ENCODE measurements at places on chromosomes 1 and 21.

- no peak for DNase-seq
Measured at GRCh38 chr1:13699510-13699909, 478 bp upstream of the PRDM2 start.

DNA sequence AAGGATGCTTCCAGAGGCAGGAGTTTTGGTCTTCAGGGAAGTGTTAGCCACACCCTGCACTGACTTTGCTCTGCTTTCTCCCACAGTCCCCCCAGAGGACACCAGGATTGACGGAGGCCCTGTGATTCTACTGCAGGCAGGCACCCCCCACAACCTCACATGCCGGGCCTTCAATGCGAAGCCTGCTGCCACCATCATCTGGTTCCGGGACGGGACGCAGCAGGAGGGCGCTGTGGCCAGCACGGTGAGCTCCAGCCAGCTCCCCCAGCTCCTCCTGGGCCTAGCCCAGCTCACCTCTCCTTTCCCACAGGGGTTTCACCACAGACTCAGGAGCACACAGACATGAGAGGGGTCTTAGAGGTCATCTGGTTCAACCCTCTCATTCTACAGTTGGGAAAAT is 90.9 kb downstream of the KIRREL1 start:
- no peak for DNase-seq

DNA sequence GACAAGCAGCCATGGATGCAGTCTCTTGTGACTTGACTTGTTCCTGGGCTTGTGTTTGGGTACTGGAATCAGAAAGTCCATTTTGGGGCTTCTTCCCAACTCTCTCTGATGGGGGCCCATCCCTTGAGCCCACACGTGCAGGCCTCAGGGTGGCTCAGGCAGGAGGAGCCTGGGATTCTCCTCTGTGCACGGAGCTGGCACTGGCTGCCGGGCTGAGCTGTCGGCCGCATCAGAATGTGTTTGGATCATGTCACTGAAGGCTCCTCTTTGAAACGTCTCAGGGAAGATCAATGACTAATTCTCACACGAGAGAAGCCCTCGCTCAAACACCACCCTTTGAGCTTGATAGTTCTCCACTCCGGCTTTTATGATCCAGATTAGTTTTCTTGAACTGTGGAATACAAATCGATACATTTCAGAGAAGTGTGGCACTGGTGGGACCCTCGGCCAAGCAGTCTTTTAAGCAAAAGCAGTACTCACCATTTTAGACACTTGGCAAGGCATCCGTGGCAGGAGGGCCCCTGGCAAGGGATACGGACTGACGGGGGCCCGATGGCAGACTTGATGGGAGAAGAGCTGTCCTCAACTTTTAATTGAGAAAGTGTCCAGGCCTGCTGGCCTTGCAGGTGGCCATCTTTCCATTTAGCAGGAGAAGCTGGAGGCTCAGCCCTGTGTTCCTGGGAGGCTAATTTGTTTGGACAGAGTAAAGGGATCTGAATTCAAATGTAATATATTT is 220.7 kb upstream of the C1orf174 start:
- DNase-seq, result no peak

- DNase-seq, result no peak
Measured at GRCh38 chr21:16079830-16080229, 350.0 kb downstream of the USP25 start.

- DNase-seq, result no peak
Measured at GRCh38 chr1:15947382-15948090, 28.4 kb downstream of the ZBTB17 start.

DNA sequence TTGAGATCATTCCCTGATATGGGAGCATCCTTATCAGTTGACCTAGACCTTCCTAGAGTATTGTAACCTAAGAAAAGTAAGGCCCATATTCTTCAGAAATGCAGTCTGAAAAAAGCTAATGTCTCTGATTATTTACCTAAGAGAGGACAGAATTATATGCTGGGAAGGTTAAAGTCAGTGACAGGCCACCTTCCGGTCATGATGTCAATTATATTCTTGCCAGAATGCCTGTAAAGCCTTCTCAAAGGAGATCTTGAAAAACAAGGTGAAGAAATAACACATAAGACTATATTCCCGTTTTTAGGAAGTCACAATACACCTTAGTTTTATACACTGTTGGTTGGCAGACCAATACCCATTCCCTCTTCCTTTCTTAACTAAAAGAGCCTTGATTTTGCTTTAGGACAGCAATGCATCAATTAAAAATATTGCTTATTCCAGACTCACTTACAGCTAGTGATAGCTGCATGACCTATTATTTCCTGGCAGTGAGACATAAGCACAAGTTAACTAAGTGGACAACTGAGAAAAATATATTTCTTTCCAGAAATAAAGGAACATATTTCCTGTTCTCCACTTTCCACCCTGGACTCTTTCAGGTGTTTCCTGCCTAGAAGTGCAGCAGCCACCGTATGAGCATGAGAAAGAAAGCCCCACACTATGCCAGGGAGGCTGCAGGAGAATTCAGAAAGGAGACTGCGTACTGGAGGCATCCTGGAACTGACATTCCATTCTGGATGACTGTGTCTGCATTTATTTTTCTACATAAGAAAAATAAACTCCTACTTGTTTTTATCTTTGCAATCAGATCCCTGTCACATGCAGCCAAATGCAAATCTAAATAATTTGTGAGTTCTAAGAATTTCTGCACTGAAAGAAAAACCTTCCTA is 332.9 kb upstream of the PTBP2 start:
- DNase-seq, result no peak

DNA sequence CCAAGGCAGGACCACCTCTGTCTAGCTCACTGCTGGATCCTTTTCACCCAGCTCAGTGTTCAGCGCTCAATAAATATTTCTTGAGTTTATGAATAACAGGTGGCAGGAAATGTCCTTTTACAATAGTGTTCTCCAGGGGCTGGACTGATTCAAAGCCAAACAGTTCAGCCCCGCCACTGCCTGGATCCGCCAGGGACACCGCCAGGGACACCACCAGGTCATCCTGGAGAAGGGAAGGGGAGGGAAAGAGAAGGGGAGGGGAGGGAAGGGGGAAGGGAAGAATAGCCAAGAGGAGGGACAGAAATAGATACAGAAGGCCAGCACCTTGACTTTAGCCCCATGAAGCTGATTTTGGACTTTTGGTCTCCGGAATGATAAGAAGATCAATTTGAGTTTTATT is 255.6 kb downstream of the GRIK3 start:
- DNase-seq, result no peak

DNA sequence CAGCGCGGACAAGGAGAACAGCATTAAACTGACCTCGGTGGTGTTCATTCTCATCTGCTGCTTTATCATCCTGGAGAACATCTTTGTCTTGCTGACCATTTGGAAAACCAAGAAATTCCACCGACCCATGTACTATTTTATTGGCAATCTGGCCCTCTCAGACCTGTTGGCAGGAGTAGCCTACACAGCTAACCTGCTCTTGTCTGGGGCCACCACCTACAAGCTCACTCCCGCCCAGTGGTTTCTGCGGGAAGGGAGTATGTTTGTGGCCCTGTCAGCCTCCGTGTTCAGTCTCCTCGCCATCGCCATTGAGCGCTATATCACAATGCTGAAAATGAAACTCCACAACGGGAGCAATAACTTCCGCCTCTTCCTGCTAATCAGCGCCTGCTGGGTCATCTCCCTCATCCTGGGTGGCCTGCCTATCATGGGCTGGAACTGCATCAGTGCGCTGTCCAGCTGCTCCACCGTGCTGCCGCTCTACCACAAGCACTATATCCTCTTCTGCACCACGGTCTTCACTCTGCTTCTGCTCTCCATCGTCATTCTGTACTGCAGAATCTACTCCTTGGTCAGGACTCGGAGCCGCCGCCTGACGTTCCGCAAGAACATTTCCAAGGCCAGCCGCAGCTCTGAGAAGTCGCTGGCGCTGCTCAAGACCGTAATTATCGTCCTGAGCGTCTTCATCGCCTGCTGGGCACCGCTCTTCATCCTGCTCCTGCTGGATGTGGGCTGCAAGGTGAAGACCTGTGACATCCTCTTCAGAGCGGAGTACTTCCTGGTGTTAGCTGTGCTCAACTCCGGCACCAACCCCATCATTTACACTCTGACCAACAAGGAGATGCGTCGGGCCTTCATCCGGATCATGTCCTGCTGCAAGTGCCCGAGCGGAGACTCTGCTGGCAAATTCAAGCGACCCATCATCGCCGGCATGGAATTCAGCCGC is 2.5 kb downstream of the S1PR1 start:
- DNase-seq, result peak; percentile 55

GRCh38 chr1:11735531-11735853 is 444 bp upstream of the AGTRAP start:
- DNase-seq, result no peak

GRCh38 chr1:184032306-184032929 is 5.1 kb downstream of the COLGALT2 start:
- DNase-seq, result no peak

- DNase-seq, result no peak
Measured at GRCh38 chr1:112702067-112702395, 4.9 kb downstream of the RHOC start.

DNA sequence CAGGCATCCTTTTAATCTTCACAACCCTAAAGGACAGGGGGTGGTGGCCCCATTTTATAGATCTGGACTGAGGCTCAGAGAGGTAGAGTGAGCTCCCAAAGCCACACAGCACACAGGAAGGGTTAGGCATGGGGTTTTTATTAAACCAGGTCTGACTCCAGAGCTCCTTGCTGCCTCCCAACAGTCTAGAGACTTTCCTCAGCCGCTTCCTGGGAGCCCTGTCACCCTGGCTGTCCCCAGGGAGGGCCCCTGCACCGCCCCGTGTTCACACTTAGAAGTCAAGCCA is 8.0 kb upstream of the EPHA8 start:
- no peak for DNase-seq

DNA sequence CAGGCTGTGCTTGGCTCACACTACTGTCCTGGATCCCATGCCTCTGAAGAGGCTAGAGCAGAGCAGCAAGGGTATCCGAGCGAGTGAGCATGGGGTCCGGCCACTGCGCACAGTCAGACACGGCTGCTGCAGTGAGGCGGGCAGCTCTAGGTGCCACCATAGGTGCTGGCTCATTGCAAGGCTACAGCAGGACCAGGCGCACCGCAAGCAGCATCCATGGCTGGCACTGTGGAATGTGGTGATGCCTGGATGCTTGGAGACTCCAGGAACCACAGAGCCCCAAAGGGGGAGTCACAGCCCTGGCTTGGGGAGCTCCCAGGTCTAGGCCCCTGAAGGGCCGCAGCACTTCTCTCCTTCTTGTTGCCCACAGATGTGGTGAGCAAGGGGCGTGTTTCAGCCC is 47.2 kb downstream of the ATP6V1G3 start:
- no peak for DNase-seq

DNA sequence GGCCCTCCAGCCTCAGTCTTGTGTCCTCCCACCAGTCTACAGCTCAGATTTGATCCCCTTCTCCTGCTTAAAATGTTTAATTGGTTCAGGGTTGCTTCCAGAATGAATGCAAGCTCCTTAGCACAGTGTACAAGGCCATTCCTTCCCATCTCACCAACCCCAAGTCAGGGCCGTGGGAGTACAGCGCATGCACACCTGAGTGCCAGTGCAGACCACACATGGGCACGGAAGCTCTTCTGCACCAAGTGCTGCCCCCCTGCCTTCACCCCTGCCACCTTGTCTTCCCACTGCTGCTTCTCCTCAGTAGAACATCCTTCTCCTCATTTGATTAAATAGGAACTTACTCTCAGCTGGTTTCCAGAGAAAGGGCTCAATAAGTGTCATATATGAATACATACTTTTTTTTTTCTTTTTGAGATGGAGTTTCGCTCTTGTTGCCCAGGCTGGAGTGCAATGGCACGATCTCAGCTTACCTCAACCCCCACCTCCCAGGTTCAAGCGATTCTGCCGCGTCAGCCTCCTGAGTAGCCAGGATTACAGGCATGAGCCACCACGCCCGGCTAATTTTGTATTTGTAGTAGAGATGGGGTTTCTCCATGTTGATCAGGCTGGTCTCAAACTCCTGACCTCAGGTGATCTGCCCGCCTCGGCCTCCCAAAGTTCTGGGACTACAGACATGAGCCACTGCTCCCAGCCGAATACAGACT is 9.3 kb downstream of the PMF1 start:
- no peak for DNase-seq

DNA sequence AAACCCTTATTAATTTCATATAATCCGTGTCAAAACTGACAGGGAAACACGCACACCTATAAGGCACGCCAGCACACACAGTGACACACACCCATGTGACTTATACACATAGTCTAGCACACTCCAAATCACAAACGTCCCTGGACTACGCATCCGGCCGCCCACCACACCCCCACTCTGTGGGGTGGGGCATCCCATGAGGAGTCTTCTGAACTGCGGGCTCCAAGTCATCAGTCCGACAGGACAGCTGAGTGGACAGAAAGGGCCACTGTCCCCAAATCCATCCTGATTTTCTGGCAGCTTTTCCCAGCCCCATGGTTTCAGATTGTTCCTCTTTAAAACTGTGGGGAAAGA is 829 bp downstream of the PEA15 start:
- peak; percentile 71 for DNase-seq

- no peak for DNase-seq
Measured at GRCh38 chr1:85615586-85616363, 35.2 kb downstream of the CCN1 start.

DNA sequence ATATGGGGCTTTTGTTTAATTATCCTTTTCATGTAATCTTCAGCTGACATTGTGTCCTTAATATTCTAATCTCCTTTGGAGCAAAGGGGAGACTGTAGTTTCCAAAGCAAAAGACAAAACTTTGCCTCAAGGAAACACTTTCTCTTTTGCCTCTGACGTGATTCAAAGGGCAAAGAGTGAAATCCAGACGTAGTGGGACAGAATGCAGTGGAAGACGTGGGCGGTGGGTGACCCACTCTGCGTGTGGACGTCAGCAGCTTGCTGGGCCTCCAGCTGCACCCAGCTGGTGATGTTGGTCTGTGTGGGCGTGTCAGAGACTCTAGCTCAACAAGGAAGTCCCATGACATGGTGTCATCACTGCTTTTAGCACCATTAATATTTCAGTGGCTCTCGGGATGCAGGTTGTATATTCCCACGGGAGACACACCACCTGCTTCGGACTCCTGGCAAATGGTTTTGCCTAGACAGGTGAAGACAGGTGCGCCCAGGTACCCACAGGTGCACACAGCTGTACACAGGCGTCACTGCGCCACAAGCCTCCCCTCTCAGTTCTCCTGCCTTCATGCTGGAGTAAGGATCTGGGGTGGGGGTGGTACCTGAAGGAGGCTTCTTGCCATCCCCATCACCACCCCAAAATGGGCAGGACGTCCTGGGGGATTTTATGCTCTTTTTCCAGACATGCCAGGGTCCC is 292.1 kb upstream of the VAMP3 start:
- DNase-seq, result no peak

DNA sequence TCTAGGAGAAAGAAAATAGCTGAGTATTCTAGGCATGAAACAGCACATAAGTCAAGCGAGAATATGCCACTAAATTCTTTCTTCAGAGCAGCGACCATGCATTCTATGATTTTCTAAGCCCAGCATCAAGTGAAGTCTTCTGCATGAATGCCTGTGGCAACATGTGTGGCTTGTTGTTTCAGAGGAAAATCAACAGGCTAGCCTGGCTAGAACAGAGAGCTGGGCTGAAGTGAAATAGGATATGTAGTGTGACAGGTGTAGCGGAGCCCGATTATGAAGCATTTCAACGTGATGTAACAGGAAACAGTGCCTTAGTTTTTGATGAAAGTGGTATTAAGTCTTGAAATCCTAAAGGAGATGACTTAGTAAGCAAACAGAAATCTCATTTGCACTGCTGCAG is 7.0 kb downstream of the CSDE1 start:
- DNase-seq, result no peak

GRCh38 chr1:18069903-18070302 is 37.7 kb upstream of the IGSF21 start:
- DNase-seq, result peak; percentile 17

- peak; percentile 30 for DNase-seq
Measured at GRCh38 chr1:226444901-226445300, 37.0 kb upstream of the PARP1 start.

GRCh38 chr1:103190766-103191165 is 82.4 kb upstream of the COL11A1 start:
- no peak for DNase-seq
